ENCODE measurements at places on chromosomes 11 and 22. TPM values are rescaled to one million over a fixed set of nuclear protein-coding genes. Genes with fewer than 3 reads are reported as not detected.

DNA sequence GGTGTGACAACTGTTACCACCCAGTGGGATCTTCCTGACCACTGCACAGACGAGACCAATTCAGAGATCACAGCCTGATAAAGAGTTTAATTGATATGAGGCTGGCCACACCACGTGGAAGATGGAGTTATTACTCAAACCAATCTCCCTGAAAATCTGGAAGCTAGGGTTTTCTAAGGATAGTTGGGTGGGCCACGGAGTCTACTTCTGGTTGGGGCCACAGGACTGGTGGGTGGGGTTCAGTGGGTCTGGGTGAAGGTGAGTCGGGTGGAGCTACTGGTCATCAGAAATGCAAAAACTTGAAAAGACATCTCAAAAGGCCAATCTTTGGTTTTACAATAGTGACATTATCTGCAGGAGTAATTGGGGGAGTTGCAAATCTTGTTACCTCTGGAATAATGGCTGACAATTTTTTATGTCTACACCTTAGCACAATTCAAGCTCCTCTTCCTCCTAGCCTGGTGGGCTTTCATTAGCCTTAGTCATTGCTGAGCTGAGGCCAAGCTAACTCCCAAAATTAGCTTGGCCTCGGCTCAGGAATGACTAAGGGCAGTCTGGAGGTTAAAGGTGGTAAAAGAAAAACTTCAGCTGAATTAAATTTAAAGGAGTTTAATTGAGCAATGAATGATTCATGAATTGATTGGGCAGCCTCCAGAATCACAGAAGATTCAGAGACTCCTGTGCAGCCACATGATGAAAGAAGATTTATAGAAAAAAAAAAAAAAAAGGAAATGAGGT lies 13.1 kb downstream of the C11orf96 start:
- H3K27ac ChIP-seq = no peak overlapping the region
- H3K4me1 ChIP-seq = peaks cover 11% of the 10 kb centered on the region
- no peak for DNase-seq
- no peak overlapping the region for H3K4me3 ChIP-seq
- peaks cover 5% of the 10 kb centered on the region for H3K27me3 ChIP-seq

- peaks cover 20% of the 10 kb centered on the region for H3K4me1 ChIP-seq
- no peak overlapping the region for H3K27ac ChIP-seq
- DNase-seq = no peak
- H3K36me3 ChIP-seq = no peaks in the 10 kb centered on the region
- no peak overlapping the region for H3K4me3 ChIP-seq
These were observed 11.6 kb downstream of the MRGPRF start for GRCh38 chr11:69001243-69002081.

DNA sequence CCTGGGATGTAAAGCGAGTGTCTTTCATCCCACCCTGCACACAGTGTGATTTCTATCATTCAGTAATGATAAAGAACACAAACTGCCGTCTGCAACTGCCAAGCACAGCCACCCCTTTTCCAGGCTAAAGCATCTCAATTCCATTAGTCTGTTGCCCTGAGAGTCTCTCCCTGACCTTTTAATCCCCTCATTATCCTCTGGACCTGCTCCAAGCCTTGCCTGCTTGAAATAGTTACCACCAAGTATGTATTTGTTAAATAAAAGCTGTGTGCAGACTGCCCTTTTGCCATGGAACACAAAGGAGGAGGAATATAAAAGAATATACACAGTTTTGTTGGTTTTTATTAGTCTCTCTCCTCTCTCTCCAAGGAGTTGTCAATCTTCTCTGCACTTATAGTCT lies 13.0 kb downstream of the GRAP2 start:
- H3K36me3 ChIP-seq = no peaks in the 10 kb centered on the region
- H3K27me3 ChIP-seq = peaks cover 32% of the 10 kb centered on the region
- no peak overlapping the region for H3K4me3 ChIP-seq
- peaks cover 10% of the 10 kb centered on the region for H3K4me1 ChIP-seq

GRCh38 chr22:32752326-32752725 lies 49.2 kb upstream of the TIMP3 start:
- H3K4me3 ChIP-seq = no peak overlapping the region
- peaks cover 3% of the 10 kb centered on the region for H3K27me3 ChIP-seq
- peaks cover 4% of the 10 kb centered on the region for H3K4me1 ChIP-seq
- H3K36me3 ChIP-seq = no peaks in the 10 kb centered on the region
- no peak for DNase-seq
- no peak overlapping the region for H3K27ac ChIP-seq

- H3K36me3 ChIP-seq = peaks cover 4% of the 10 kb centered on the region
- peaks cover 20% of the 10 kb centered on the region for H3K4me1 ChIP-seq
- no peak overlapping the region for H3K27ac ChIP-seq
- peaks cover 47% of the 10 kb centered on the region for H3K27me3 ChIP-seq
These were observed 107.6 kb downstream of the WNT7B start for GRCh38 chr22:45869340-45869847.

DNA sequence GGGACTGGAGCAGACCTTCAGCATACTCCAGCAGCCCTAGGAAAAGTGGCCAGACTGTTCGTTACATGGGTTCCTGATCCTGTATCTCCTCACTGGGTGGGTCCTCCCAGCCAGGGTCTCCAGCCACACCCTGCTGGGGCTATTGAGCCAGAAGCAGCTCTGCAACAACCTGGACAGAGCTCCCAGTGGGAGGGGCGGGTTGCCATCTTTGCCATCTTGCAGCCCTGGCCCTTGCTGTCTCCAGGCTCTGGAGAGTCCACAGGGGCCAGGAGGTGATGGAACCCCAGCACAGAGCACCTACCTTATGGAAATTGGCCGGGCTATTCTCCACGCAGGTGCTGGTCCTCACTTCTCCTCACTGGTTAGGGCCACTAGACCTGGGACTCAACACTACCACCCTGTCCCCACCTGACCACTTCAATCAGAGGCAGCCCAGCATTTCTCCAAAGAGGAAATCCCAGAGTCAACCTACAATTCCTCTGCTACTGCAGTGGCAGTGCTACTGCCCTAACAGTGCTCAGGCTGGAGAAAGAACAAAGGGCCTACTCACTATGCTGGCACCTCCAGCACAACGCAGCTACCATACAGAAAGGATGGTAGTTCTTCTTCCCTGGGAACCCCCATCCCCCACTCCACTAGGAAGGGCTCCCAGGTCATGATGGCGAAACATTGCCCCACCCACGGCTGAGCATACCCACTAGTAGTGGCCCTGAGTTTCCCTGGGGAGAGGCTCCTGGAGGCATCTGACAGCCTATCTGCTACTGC lies 290.2 kb upstream of the NCAM1 start:
- H3K27me3 ChIP-seq = no peaks in the 10 kb centered on the region
- no peaks in the 10 kb centered on the region for H3K36me3 ChIP-seq
- no peak overlapping the region for H3K4me3 ChIP-seq
- no peak overlapping the region for H3K27ac ChIP-seq
- no peaks in the 10 kb centered on the region for H3K4me1 ChIP-seq

DNA sequence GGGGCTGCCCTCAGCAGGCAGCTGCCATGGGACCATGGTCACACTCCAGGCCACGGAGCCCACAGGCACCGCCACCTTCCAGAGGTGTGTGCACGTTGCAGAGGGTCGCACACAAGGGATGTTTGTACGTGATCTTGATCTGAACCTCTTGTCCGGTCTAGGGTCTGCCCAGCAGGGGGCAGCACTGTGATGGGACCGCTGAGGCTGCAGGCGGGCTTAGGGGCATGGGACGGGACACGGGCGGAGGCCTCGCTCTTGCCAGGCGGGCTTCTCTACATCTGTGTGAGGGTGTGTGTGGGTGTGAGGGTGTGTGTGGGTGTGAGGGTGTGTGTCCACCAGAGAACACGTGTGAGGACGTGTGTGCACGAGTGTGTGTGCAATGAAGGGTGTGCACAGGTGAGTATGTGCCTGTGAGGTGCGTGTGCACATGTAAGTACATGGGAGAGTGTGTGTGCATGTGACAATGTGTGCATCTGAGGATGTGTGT lies 52.4 kb downstream of the CACNA1I start:
- H3K36me3 ChIP-seq = no peaks in the 10 kb centered on the region
- DNase-seq = peak; percentile 83
- peaks cover 13% of the 10 kb centered on the region for H3K27me3 ChIP-seq
- no peak overlapping the region for H3K4me3 ChIP-seq
- peaks cover 10% of the 10 kb centered on the region for H3K4me1 ChIP-seq

DNA sequence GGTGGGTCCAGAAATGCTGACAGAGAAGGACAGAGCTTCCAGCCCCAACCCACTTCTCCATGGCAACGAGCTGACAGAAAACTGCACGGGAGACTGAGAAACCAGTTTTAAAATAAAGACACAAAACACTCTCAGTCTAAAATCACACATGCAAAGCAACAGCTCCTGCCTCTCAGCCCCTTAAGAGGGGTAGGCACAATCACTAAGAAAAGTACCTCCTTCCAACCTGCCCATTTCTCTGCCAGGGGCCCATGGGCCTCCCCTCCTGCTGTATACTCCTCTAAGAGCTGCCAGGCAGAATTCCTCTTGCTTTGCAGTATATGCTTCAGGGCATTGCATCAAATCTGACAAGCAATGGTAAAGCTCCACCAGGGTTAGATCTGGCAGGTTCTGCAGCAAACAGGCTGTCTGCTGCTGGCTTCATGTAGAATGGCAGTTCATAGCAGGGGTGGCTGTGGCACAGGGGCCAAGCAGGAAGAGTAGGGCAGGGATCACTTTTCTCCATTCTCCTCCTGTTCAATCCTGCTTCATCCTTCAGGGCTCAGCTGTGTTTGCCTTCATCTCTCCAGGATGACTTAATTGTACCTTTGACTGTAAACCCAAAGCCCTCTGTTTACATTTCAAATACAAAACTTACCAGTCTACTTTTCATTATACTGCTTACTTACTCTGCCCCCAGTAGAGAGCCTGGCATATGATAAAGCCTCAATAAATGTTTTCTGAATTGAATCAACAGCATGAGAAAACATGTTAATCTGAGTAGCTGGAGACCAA lies 77.7 kb downstream of the KCNC1 start:
- H3K4me1 ChIP-seq = peaks cover 33% of the 10 kb centered on the region
- H3K27ac ChIP-seq = peak overlapping the region; percentile 70
- H3K27me3 ChIP-seq = no peaks in the 10 kb centered on the region

DNA sequence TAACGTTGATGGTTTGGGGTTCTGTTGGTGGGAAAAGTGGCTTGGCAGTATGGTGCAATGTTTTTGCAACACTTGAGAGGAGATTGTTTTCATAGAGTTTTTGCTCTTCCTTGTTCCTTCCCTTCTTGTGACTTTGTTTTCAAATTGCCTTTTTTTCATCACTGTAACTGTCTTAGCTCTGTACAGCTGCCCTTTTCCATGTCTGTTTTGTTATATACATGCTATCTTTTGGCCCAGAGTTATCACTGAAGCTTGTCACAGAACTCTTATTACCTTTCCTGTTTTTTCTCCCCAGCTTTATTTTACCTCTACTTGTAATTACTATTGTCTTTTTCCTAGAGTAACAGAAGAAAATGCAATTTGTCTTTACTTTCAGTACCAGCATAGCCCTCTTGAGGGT lies 154.1 kb downstream of the DDX10 start:
- H3K27ac ChIP-seq = no peak overlapping the region
- no peak for DNase-seq
- H3K27me3 ChIP-seq = no peaks in the 10 kb centered on the region
- peaks cover 5% of the 10 kb centered on the region for H3K4me1 ChIP-seq
- H3K4me3 ChIP-seq = no peak overlapping the region

- peaks cover 11% of the 10 kb centered on the region for H3K27me3 ChIP-seq
- H3K27ac ChIP-seq = no peak overlapping the region
- peaks cover 3% of the 10 kb centered on the region for H3K4me1 ChIP-seq
- no peak for DNase-seq
- no peak overlapping the region for H3K4me3 ChIP-seq
These were observed 162.9 kb upstream of the ZBED5 start for GRCh38 chr11:11020747-11021149.

- peak overlapping the region; percentile 70 for H3K27ac ChIP-seq
- no peaks in the 10 kb centered on the region for H3K27me3 ChIP-seq
- peaks cover 38% of the 10 kb centered on the region for H3K4me1 ChIP-seq
- peak overlapping the region; percentile 57 for H3K4me3 ChIP-seq
- DNase-seq = no peak
These were observed 95.9 kb downstream of the CADM1 start for GRCh38 chr11:115408036-115408921.

DNA sequence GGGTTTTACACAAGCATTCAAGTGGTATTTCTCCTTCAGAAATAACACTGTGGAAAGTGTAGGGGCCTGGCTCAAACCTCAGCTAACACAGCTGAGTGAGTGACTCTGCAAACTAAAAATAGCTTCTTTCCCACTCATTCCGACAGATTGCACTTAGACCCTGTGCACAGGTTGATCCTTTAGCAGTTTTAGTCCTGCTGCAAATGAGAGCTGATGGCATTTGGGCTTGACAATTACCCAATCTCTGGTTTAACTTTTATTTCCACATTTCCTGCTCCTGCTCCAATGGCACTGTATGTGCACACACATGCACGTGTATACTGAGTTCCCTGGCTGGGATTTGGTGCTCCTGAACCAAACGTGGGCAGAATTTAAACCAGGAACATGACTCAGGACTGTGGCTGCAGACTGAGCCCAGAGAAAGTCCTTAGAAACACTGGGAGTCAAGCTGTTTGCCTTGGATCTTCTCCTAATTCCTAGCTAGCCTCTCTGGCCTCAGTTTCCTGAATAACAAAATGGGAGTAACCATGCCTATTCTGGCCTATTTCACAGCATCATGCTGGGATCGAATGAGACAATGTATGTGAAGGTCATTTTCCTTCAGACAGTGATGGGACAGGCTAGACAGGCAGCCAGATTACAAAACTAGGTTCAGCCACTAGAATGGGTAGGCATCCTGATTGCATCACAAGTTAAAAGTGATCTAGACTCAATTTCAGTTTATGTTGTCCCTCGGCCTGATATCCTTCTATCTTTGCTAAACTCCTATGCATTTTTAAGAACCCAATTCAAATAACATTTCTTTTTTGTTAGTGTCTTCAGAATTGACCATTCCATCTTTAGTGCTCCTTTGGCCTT lies 58.2 kb downstream of the SERGEF start:
- H3K27me3 ChIP-seq = no peaks in the 10 kb centered on the region
- H3K4me1 ChIP-seq = peaks cover 6% of the 10 kb centered on the region
- H3K27ac ChIP-seq = no peak overlapping the region

- H3K36me3 ChIP-seq = peaks cover 7% of the 10 kb centered on the region
- no peak for DNase-seq
- no peaks in the 10 kb centered on the region for H3K27me3 ChIP-seq
These were observed 260.4 kb downstream of the TMEM135 start for GRCh38 chr11:87298155-87298554.

- no peak overlapping the region for H3K4me3 ChIP-seq
- H3K36me3 ChIP-seq = no peaks in the 10 kb centered on the region
- peaks cover 21% of the 10 kb centered on the region for H3K4me1 ChIP-seq
- H3K27ac ChIP-seq = no peak overlapping the region
- peaks cover 3% of the 10 kb centered on the region for H3K27me3 ChIP-seq
These were observed 8.9 kb downstream of the DAGLA start for GRCh38 chr11:61689164-61689496.

- no peak overlapping the region for H3K4me3 ChIP-seq
- H3K4me1 ChIP-seq = peaks cover 50% of the 10 kb centered on the region
- H3K36me3 ChIP-seq = peaks cover 46% of the 10 kb centered on the region
- H3K27ac ChIP-seq = no peak overlapping the region
- no peak for DNase-seq
These were observed 10.0 kb downstream of the DTX4 start for GRCh38 chr11:59181746-59182456.

GRCh38 chr22:38046070-38046748 lies 11.0 kb upstream of the PICK1 start:
- H3K4me3 ChIP-seq = no peak overlapping the region
- H3K36me3 ChIP-seq = no peaks in the 10 kb centered on the region
- no peak overlapping the region for H3K27ac ChIP-seq
- peaks cover 8% of the 10 kb centered on the region for H3K4me1 ChIP-seq
- no peak for DNase-seq

Gene SCGB2A2
- not detected for total RNA-seq

Gene NRIP3
- total RNA-seq = 0.92 TPM

Gene NCF4
- total RNA-seq = not detected

Gene RTN4RL2
- total RNA-seq = 10.4 TPM

Gene TKFC
- total RNA-seq = 72.6 TPM

Measured in type B pancreatic cell (in vitro differentiated cells).